Fibroblast of skin of left biceps (primary cell): ENCODE measurements at places on chromosomes 4 and X.

DNA sequence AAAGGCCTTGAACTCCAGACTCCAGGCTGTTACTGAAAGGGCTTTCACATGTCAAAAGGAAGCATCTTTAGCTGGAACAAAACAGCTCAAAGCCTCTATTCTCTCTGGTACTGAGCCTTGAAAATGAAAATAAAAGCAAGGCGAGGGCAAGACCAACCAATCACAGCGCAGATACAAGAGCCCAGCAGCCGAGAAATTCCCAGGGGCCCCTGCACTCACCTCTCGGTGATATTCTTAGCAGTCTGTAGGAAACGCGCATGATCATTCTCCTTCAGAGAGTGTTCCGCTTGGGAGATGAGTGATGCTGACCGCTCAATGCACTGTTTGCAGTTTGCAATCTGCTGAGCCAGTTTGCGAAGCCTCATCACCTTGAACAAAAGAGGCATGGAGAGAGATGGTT lies 138.1 kb downstream of the MID1 start:
- DNase-seq = no peak

GRCh38 chrX:30982467-30982866 lies 89.4 kb downstream of the FTHL17 start:
- DNase-seq = no peak

DNA sequence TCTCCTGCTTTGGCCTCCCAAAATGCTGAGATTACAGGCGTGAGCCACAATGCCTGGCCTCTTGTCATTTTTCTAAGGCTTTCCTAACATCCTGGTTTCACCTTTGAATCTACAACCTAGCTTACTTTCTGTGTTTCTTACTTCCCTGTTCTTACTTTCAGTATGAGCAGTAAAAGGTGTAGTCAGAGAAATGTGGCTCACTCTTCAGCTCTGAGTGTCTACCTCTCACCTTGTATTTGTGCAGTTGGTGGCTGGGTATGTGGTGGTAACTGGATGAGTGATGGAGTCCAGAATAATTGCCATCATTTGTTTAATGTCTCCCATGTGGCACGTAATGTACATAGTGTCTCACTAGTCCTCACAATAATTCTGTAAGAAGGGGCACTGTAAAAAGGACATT lies 19.1 kb upstream of the CXCL11 start:
- no peak for DNase-seq

GRCh38 chr4:172521680-172522079 lies 646.9 kb upstream of the GALNT7 start:
- DNase-seq = no peak

DNA sequence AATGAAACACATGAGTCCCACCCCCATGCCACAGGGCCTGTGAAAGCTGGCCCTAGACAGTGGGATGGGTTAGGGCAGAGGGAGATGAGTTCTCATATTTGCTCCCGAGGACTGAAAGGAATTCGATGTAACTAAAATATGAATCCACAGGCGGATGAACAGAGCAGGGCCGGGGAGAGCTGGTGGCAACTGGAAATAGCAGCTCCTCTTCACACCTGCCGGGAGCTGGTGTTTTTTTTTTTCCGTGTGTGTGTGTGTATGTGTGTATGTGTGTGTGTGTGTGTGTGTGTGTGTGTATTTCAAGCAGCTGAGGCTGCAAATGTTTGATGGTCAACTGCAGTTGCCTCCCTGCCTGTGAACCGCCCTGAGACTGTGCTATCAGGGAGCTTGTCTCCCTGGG lies 115.1 kb upstream of the PSAPL1 start:
- DNase-seq = no peak

GRCh38 chr4:110198435-110199416 lies at the start of gene ELOVL6:
TSS of gene ELOVL6 (minus strand) at chr4:110198615. CDS start at chr4:110198335, 280 bp downstream.
- DNase-seq = no peak

- DNase-seq = no peak
Observed at GRCh38 chr4:137156807-137157206, 375.5 kb downstream of the PCDH18 start.

DNA sequence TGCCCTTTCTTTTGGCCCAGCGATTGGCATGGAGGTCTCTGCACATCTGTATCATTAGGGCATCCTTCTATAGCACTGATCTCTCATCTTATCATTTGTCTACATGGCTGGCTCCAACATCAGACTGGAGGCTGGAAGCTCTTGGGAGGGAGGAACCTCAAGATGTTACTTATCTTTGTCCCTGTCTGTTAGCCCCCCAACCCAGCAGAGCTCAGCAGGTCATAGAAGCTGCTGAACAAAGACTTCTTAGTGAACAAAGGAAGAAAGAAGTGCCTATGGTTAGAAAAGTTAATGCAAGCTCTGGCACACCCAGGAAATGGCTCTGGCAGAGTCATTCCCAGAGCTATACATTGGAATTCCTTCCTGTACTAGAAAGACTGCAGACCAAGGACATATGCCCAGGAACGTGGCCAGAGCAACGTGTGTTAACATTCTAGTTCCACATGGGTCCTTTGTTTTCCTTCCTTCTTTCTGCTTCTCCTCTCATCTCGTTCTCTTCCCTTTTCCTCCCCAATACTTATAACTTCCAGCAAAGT lies 74.0 kb downstream of the SEL1L3 start:
- DNase-seq = no peak

GRCh38 chr4:80243274-80244018 lies 23.0 kb upstream of the FGF5 start:
- no peak for DNase-seq

DNA sequence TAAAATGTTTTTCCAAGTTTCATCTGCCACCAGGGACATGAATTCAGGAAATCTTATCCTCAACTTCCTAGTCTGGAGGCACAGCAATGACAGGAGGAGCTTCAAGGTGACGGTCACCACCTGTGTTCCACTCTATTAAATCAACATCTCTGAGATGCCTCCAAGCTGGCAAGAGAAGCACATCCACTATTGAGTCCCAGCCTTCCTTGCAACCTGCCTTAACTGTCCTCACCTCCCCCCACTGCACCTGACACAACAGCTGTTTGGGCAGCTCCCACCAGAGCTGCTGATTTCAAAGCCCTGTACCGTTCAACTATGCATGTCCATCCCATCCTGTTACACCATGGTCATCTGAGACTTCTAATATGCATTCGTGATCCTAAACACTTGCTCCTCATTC lies 123.4 kb downstream of the COL25A1 start:
- no peak for DNase-seq

GRCh38 chr4:145041378-145041777 lies 56.6 kb downstream of the ANAPC10 start:
- DNase-seq = no peak

DNA sequence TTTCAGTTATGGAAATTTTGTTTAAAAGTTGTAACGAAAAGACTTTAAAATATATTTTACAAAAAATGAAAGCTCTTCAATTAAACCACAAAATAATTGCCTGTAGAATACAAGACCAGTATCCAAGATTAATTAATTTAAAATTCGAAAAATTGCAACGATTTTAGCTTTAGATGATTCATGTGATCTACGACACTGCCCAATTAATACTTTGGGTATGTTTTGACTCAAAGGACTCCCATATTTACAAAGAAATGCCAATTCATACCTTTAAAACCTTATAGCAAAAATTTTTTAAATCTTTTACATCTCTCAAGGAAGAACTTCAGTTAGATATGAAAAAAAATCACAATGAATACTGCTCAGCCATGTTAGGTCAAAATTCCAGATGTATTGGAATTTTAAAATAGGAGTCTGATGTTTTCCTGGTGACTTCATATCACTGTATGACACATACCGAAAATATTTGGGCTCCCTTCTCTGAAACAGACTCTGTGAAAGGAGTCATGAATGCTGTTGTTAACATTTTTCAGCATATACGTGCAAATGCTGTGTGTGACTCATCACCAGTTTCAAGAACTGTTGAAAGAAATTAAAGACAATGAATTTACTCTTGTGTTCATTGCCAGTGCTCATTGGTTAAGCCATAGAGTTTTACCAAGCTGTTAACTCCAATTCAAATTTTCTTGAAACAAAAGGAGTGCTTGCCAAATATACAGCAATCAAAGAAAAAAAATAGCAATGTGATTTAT lies 13.8 kb upstream of the SMS start:
- peak; percentile 92 for DNase-seq

GRCh38 chr4:159292137-159292896 lies 189.4 kb downstream of the RAPGEF2 start:
- DNase-seq = no peak

DNA sequence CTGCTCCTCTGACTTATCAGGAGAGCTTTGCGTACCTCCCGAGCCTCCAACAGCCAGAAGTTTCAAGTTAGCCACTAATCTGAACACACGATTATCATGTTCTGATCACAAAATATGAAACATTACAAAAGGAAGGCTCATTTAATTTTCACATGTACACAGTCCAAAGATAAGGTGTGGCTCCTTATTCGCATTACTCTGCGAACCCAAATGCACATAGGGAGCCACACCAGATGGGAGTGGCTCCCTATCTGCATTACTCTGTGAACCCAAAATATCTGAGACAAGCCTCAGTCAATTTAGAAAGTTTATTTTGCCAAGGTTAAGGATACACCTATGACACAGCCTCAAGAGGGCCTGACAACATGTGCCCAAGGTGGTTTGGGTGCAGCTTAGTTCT lies 28.4 kb downstream of the TLR8 start:
- DNase-seq = no peak

DNA sequence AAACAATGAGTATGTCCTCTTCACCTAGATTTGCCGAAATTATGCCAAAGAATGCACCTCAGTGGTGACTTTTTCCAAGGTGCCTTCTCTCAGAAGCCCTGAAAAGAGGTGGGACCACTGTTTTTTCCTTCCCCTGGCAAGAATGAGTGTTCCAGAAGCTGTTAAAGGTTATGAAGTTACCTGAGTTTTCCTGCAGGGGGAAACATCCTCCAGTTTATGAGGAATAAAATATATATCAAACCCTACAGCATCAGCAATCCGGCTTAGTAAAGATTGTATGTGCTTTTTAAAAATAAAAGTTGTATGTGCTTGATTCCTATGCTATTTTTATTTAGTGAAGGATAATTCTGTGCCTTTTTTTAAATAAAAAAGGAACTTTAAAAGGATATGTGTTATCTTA lies 73.3 kb downstream of the RBM46 start:
- no peak for DNase-seq

- DNase-seq = no peak
Observed at GRCh38 chr4:40301603-40302002, 33.5 kb upstream of the CHRNA9 start.

GRCh38 chrX:41127477-41128192 lies 42.4 kb downstream of the USP9X start:
- no peak for DNase-seq

DNA sequence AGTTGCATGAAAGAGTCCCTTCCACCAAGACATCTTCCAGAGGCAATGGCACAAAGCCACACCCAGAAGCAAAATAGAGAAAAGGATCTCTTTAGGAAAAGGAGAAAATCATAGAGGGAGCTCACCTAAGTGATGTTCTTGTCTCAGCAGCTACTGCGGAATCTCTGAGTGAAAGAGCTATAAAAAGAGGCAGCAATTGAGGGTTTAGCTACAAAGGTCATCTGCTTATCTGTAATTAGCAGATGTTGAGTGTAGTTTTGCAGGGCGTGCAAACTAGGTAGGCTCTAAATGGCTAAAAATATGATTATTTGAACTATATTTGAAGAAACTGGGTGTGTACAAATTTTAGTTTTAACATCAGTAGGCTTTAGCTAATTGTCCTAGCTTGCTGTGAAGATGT lies 276.0 kb downstream of the HS3ST1 start:
- no peak for DNase-seq

GRCh38 chrX:112766774-112767173 lies 73.9 kb downstream of the AMOT start:
- DNase-seq = no peak

DNA sequence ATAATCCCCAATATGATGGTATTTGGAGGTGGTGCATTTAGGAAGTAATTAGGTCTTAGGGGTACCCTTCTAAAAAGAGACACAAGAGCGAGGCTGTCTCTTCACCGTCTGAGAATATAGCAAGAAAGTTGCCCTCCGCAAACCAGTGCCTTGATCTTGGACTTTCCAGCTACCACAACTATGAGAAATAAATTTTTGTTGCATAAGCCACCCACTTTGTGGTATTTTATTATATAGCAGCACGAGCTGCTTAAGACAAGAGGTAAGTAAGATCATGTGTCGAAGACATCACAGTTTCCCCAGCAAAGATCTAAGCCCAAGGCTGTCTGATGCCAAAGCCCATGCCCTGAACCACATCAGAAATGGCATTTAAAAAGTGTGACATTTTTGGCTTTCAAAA lies 9.6 kb upstream of the EXOSC9 start:
- peak; percentile 66 for DNase-seq
